Esophagus squamous epithelium (tissue), 5 donors: ENCODE measurements at places on chromosomes 1 and 21.

DNA sequence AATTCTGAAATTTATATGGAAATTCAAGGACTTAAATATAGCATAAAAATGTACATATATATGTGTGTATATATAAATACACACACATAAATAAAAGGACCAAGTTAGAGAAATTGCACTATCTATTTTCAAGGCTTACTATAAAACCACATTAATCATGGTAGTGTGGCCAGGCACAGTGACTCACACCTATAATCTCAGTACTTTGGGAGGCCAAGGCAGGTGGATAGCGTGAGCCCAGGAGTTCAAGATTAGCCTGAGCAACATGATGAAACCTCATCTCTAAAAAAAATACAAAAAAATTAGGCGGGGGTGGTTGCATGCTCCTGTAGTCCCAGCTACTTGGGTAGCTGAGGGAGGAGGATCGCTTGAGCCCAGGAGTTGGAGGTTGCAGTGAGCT is 171.4 kb upstream of the GORAB start:
- no peak for DNase-seq

GRCh38 chr1:180911640-180912191 is 981 bp upstream of the KIAA1614 start:
- no peak for DNase-seq

DNA sequence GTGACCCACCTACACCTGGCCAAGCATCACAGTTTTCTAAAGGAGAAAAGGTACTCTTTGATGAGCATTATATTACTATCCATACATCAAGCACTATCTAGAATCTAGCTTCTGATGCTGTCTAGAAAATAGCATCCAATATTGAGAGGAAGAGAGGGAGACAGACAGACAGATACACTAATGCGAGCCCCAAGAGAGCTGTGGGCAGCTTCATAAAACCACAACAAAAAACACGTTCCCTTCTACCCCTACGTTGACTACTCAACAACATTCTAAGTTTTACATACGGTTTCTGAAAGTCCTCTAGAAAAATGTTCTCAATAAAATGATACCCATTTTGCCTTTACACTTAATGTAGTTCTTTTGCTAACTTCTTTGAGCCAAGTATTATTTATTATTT is 221.8 kb downstream of the SLC45A1 start:
- DNase-seq = no peak

GRCh38 chr1:178066908-178067614 is 26.8 kb upstream of the RASAL2 start:
- no peak for DNase-seq

DNA sequence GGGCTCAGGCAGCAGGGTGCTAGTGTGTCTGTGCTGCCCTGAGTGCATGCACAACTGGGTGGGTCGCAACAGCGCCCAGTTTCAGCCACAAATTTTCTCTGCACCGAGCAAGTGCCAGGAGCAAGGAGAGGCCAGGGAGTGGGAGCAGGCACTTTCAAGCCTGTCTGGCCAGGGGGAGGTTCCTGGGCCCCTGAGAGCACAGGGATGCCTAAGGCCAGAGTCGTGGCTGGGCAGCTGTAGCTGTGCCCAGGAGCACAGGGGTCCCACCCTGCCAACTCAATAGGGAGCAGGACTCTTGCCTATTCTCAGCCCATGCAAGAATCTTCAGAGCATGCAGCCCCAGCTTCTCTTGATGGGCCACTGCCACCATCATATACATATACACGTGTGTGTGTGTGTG is 1577.4 kb downstream of the KCNT2 start:
- DNase-seq = no peak

GRCh38 chr1:231076802-231077201 is 36.7 kb upstream of the FAM89A start:
- no peak for DNase-seq

DNA sequence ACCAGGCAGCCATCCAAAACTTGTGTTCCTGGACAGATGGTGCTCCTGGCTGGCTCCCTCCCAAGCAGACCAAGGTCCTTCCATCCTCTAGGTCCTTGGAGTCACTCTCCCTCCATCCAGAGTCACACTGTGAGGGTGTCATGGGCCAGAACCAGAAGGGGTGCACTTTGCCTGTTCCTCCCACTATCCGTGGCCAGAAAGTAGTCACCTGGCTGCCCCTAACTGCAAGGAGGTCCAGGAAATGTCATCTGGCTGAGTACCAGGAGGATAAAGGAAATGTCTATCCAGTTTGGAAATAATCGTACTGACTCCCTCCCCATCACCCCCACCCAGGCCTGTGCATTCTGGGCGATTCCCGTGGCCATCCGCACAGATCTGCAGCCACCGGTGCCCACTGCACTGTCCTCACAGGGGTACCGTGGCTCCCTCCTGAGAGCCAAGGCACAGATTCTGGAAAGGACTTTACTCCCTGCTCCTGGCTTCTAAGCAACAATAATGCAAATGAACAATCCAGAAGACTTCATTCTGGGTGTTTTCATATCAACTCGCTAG is 253.2 kb downstream of the NPHP4 start:
- DNase-seq = no peak

- no peak for DNase-seq
Observed at GRCh38 chr1:32769524-32770220, 47.5 kb downstream of the YARS1 start.

DNA sequence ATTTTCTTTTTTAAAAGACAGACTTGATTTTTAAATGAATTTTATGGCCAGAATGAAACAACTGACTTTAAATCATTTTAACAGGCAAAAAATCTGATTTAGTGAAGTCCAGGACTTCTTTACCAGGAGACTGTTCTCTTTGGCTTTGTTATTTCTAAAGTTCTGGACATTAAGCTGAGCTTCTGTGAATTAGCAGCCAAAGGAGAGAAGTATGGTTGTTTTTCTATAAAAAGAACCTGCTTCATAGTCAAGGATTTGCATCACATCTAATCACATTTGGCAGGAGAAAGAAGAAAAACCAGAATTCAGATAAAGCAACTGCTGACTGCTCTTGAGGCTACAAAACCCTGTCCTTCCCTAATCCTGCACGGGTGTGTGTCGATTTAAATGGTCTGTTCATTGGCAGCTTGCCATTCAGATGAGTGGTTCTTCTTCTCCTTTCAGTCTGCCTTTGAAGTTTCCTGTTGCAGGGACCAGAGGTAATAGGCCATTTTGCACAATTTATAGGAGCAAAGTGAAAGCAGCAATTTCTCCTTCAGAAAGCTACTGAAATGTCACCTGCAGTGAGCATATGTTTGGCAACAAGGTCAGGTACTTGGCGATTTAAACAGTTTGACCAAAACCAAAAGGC is 215.4 kb downstream of the OLFM3 start:
- no peak for DNase-seq

- no peak for DNase-seq
Observed at GRCh38 chr1:183517401-183517800, 45.1 kb downstream of the SMG7 start.

DNA sequence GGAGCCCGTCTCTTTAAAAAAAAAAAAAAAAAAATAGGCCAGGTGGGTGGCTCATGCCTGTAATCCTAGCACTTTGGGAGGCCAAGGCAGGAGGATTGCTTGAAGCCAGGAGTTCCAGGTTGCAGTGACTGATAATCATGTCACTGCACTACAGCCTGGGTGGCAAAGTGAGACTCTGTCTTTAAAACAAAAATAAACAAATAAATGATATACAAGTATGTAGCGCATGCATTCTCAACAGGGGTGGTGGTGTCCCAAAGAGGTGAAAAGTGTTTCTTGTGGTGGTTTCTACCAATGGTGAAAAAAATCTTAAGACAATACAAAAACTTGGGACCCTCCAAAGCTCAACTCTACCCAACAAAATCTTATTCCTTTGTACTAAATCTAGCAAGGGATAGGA is 17.9 kb downstream of the CNN3 start:
- no peak for DNase-seq

GRCh38 chr1:208919371-208919770 is 664.1 kb upstream of the CAMK1G start:
- no peak for DNase-seq

DNA sequence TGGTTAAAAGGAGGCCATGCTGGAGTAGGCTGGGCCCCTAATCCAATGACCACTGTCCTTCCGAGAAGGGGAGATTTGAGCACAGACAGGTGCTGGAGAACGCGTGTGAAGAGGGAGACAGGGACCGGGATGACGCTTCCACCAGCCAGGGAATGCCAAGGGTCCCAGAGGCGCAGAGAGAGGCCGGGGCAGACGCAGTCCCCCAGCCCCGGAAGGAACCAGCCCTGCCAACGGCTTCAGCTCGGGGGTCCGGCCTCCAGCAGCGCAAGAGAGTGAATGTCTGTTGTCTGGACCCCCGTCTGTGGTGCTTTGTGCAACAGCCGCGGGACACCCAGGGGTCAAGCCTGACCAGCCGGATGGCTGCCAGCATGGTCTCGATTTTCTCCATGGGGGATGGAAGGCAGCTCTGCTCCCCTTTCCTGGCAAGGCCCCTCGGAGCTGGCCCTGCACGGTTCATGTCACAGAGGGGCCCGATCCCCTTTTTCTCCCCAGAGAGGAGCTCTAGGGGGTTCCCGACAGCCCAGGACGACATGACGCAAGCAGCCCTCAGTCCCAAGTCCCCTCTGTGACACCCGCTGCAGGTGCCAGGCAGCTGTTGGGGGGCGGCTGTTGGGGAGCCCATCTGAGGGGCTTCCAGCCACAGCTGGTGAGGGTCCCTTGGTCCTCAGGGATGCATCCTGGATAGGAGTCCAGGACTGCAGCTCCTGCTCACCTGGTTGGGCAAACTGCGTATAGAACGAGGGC is 73.5 kb downstream of the SIK1 start:
- no peak for DNase-seq

DNA sequence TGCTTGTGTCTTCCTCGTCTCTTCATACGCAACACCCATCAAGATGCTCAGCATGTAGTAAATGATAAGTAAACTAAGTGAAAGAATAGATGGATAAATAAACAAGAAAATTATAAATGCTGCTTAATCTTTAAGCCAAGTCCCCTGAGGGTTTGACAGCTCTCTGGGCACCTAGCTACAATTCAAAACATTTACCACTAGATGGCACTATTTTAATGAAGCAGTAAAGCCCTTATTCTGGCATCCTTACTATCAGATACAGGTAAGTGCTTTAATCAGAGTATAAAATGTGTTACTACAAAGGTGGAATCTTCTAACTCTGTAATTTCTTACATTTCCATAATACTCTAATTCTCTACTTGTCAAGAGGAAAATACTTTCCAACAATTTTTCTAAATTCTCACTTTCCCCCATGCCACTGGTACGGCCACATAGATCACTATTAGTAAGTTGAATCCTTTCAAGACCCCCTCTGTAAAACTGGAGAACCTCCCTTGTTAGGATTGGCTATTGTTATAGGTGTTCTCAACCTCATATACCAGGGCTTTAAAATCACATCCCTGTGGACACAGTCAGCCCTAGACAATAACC is 137.8 kb downstream of the BARHL2 start:
- no peak for DNase-seq

DNA sequence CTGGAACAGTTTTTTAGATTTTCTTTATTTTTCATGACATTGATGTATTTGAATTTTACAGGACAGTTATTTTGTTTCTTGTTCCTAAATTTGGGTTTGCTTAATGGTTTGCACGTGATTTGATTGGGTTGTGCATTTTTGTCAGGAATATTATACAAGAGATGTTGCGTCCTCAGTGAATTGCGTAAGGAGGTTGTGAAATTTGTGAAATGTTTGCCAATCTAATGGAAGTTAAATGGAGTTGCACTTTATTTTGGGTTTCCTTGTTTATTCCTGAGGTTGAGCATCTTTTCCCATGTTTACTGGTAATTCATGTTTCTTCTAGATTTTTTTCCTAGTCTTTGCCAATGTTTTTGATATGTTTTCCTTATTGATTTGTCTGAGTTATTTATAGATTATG is 19.9 kb downstream of the ZNF648 start:
- no peak for DNase-seq

DNA sequence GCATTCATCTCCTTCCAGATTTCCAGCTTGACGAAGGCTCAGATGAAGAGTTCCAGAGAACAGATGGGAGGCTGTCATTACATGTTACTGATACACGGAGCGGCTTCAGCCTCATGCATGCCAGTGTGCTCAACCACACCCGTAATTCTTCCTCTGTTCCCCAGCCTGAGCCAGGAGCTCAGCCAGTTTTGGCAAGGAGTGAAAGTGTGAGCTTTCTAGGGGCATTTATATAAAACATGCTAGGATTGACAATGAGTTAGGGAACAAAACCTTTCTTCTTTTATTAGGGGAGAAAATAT is 290.4 kb upstream of the PLXNA2 start:
- no peak for DNase-seq

- no peak for DNase-seq
Observed at GRCh38 chr1:1123581-1124507, 8.0 kb upstream of the C1orf159 start.

DNA sequence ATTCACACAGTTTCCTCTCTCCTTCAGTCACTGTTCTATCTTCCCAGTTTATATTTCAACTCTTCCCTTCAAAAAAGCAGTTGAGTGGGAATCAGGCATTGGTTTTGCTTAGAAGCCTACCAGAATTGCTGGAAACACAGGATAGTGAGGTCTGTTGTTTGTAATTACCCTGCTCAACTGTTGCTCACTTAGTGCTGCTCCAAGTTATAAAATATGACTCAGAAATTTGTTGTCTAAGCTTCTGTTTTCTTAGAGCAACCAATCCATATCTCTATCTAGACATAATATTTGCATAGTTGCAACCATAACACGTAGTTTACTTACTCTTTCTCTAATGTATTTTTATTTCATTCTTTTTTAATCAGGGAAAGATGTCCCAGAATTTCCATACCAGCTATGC is 87.9 kb downstream of the MACF1 start:
- no peak for DNase-seq

- DNase-seq = no peak
Observed at GRCh38 chr21:17853393-17854275, 34.5 kb upstream of the C21orf91 start.

GRCh38 chr1:107830075-107830474 is 134.9 kb downstream of the VAV3 start:
- no peak for DNase-seq

DNA sequence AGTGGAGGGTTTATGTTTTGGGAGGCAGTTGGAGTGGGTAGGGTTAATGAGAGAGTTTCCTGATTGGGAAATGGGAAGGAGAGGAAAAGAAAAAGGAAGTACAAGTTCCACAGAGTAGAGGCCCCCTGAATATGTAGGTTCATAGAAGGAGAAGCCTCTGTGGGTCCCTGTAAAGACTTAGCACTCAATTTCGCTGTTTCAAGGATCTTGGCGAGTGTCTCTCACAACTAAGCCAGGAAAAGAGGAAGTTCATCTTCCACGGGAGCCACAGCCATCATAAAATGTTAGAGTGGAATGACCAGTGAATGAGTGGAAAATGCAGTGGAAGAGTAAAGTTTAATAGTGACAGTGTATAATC is 17.4 kb upstream of the DPYD start:
- no peak for DNase-seq

DNA sequence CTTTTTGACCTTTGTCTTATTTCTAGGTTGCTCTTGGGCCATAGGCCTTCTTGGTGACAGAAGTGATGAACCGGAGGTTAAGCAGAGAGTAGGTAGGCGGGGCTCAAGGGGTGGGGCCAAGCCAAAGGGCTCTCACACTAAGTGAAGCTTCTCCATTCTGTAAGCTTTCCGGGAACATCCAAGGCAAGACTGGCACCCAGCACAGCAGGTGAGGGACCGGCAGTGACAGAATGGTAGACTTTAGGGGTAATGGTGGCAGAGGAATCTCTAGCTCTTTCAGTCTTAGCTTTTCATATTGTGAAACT is at the start of gene TNFAIP8L2:
TSS of gene TNFAIP8L2 (plus strand) at position 135 of the 305 bp plus-strand sequence. CDS start 2,049 bp downstream, outside the sequence.
- DNase-seq = no peak

GRCh38 chr1:225476538-225476988 is 48.7 kb upstream of the LBR start:
- DNase-seq = no peak
